ENCODE measurements at places on chromosomes 7 and 10.

GRCh38 chr10:10910634-10911033, 107.0 kb upstream of the CELF2 start:
- no peak for DNase-seq

- no peak for DNase-seq
These were observed 118.8 kb downstream of the RSU1 start for GRCh38 chr10:16698461-16698860.

GRCh38 chr10:112340601-112341000, 33.3 kb upstream of the ACSL5 start:
- DNase-seq, result no peak

DNA sequence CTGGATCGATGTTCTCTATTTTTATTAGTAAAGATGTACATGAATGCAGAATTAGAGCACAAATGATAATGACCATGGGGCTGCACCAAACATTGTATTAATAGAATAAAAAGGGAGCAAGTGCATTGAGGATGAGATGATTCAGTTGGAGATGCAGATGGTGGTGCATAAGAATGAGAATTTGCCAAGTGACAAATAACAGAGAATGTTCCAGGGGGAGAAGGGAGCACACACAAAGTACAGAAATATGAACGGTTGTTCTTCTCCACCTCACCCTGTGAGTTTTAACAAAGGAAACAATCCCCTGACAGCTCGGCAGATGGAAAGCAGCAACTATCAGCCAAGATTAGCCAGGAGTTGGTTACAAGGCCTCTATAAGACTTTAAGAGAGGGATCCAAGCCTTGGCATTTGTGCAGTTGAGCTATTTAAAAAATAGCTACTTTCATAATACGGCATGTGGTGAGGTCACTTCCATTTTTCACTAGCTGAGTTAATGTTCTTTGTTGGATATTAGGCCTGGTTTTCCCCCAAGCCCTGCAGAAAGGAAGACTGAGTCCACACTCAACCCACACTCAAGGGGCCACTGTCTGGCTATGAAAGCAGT, 462.5 kb downstream of the TNS3 start:
- DNase-seq, result no peak

- DNase-seq, result no peak
These were observed 402.0 kb upstream of the RNF32 start for GRCh38 chr7:156238366-156239133.
